ENCODE measurements at places on chromosomes 1 and 21. TPM values are rescaled to one million over a fixed set of nuclear protein-coding genes. Genes with fewer than 3 reads are reported as not detected.

DNA sequence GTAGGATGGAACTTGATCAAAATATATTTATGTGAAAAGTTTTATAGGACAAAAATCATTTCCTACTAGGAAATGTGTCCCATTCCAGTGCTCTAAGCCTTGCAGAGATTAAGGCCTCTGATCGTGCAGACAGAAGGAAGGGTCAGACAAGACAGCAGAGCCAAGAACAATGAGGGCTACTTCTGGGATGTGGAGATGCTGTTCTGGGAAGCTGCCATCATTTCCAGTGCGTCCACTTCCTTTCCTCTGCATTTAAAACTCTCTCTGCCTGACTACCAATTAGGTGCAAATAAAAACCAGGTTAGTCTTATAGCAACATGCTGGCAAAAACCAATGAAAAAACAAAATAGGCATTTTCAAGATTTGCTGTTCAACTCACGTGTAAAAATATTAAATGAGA is 36.1 kb downstream of the BEND5 start:
- no peak for DNase-seq

DNA sequence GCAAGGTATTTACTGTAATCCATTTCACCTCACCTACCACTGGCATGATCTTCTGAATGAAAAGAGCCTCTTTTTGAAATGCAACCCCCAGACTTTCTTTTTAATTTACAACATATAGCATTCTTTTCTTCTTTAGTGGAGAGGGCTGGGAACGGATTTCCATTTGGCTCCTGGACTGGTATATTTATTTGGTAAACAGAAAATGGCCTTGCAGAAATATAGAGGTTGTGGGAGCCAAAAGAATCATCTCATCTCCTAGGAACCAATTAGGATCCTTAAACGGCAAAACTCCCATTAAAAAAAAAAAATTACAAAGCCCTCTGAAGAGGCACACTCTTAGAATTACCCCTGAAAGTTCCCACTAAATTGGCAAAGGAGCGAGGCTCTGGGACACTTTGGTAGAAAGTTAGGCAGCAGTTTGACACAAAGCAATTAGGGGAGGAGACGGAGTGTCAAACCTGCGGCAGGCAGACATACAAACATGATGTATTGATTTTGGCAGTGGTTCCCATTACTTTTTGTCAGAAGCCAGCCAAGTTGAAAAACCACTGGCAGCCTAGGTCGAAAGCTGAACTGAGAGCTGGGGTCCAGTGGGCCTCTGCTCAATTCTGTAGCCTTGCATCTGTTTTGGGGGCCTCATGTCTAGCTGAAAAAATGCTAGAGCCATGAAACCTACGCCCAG is 135.1 kb upstream of the MAGI3 start:
- DNase-seq: no peak

GRCh38 chr1:64186898-64187280 is 16.5 kb upstream of the UBE2U start:
- no peak for DNase-seq

Gene AGT
- total RNA-seq: 71.0 TPM

GRCh38 chr1:28644494-28644893 is 1.6 kb upstream of the TAF12 start:
- no peak for DNase-seq

- no peak for DNase-seq
Measured at GRCh38 chr1:173017792-173018191, 32.9 kb downstream of the TNFSF18 start.

DNA sequence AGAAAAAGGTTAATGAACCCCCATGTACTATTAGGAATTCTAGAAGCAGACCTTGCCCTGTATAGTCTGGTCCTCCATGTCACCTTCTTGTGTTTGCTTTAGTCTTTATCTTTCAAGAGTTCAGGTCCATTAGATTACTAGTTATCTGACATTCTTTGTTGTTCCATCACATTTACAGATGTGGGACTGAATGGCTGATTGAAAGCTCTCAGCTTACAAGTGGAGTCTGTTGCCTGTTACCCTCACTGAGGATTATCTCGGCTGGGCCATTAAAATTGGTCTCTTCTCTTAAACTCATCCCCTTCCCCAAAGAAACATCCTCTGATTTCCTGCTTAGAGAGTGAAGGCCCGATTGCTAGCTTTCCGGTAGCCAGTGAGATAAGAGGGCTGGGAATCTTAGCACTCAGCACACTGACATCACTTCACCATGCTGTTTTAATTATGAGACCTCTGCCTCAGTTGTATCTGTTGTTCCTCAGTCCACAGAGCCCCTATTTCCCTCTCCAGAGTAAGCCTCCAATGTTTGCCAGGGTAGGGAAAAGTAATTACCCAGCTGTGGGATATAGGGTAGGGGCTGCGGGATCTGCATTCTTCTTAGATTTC is 76.8 kb downstream of the LPGAT1 start:
- DNase-seq: no peak

Gene ACTN2
- 3,389 TPM for total RNA-seq

DNA sequence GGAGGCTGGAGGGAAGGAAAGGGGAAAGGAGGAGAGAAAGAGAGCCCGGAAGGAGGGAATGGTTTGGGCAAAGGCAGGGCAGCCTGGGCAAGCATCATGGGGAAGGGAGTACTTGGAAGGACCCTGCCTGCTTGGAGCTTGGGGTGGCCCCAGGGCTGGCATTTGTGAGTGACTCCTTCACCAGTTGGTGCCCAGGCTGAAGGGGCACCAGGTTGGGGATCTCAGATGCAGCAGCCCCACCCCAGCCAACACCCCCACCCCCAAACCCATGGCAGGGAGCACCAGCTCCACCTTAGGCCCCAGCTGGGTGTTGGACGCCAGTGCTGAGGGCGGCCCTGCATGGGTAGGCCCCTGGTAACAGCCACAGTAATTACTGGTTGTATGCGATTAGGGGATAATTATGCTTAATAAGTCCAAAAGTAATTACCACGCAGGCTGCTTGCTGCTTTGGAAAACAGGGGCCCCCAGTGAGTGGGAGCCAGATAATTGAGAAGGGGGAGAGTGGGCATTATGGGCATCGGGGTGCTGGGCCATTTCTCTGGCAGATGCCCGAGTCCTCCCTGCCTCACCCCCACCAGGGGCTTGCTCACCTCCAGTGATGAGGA is 78.3 kb downstream of the VWA5B1 start:
- no peak for DNase-seq

- no peak for DNase-seq
Measured at GRCh38 chr1:87284456-87285240, 44.0 kb upstream of the LMO4 start.

DNA sequence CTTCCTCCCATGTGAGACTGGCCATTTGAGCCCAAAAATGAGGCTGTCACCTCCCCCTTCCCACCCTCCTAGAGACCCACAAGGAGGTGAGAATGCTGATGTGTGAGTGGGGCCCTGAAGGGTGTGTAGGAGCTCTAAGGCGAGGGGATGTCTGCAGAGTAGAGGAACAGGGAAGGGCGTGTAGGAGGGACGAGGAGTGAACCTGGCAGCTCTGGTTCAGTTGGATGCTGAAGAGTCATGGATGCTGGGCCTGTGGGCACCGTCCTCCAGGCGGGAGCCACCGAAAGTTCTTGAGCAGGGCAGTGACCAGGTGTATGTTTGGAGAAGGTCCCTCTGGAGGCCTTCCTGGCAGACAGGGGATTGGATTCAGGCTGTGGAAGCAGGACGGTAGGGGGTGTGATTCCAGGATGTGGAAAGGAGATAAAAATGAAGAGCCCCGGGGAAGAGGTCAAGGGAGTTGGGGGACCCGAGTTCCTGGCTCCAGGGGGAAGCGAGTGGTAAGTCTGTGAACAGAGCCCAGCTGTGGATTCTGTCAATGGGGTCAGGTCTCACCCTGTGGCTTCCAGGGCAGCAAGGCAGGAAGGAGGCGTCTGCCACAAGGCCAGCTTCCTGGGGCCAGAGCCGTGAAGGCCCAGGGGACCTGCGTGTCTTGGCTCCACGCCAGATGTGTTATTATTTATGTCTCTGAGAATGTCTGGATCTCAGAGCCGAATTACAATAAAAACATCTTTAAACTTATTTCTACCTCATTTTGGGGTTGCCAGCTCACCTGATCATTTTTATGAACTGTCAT is 7.9 kb downstream of the SAMD11 start:
- no peak for DNase-seq

- DNase-seq: no peak
Measured at GRCh38 chr1:186311375-186312051, 63.5 kb downstream of the TPR start.

DNA sequence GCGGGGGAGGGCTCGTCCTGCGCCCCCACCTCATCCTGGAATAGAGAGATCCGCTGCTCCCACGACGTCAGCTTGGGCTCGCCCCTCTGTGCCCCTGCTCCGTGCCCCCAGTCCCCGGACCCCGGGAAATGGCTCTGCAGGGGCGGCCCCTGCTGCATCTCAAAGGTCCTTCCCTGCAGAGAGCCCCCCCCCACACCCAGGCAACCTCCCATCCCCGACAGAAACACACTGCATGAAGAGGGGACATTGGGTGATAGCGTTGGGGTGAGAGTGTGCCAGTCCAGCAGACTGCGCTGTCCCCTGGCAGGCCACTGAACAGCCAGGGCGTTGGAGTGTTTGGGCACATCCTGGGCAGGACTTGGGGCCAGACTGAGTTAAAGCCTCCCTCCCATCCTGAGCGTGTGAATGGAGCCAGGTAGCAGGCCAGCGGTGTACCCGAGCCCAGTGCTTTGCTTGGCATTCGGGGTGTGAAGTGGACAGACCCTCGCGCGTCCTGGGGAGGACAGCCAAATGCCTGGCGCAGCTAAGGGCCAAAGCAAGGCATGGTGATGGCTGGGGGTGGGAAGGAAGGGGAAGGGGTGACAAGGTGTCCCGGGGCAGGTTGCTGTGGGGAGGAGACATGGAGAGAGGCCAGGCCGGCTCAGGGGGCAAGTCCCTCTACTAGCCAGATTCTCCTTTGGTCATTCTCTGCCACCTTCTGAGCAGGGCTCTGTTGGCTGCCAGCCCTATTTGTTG is 633 bp upstream of the ETNK2 start:
- no peak for DNase-seq

DNA sequence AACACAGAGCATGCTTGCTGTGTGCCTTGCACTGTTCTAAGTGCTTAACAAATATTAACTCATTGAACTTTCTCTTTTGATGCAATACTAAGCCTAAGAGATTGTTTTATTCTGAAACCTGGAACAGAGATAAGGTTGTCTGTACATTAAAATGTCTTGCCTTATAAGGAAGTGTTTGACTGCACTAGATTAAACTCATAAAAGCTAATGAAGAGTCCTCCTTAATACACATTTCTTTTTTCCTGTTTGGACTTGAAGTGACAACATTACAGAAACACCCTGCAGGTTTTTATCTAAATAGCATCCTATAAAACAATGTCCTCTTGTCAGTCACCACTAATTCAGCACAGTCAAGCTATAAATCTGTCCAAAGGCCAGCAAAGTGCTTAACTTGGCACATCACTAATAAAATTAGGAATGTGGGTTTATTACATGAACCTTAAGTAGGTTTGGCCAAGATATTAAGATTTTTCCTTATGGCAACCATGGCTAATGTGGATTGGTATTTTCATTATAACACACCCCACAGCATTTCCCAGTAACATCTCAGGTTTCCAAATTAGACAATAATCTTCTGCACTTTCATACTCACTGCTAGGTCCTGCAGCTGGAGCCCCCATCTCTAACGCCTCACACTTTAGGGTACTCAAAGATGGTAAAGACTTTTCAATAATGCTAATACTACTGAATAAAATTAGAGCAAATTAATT is 389.7 kb downstream of the LMO4 start:
- DNase-seq: no peak

Gene EPS8L3
- not detected for total RNA-seq

DNA sequence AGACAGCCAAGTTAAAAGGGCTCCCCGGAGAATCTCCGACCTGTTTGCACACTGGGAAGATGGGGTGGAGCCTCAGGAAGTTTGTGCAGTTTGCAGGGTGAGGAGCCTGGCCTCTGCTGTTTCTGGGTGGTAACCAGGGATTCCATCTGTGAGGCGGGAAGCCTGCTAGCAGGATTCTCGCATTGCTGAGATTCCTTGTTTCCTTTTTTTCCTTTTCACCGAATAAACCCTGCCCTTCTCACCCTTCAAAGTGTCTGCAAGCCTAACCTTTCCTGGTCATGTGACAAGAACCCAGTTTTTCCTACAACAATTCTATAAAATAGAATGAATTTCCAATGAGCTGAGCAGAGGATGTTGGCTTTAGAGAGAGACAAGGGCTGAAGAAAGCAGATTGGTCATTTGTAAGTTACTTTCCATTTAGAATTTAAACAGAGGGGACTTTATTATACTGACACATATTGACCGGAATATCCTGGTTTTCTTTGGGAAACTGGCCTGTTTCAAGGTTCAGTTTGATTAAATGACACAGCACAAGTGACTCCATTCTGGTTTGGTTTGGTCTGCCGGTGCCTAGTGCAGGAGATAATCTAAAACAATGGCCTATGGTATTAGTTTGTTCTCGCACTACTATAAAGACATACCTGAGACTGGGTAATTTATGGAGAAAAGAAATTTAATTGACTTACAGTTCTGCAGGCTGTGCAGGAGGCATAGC is 48.7 kb upstream of the DNAH14 start:
- DNase-seq: no peak

- no peak for DNase-seq
Measured at GRCh38 chr1:159468321-159468720, 28.8 kb downstream of the OR10J1 start.

- DNase-seq: no peak
Measured at GRCh38 chr1:51693419-51694155, 76.7 kb downstream of the OSBPL9 start.

Gene TMPRSS2
- total RNA-seq: not detected

Gene SHC1
- 70.5 TPM for total RNA-seq

DNA sequence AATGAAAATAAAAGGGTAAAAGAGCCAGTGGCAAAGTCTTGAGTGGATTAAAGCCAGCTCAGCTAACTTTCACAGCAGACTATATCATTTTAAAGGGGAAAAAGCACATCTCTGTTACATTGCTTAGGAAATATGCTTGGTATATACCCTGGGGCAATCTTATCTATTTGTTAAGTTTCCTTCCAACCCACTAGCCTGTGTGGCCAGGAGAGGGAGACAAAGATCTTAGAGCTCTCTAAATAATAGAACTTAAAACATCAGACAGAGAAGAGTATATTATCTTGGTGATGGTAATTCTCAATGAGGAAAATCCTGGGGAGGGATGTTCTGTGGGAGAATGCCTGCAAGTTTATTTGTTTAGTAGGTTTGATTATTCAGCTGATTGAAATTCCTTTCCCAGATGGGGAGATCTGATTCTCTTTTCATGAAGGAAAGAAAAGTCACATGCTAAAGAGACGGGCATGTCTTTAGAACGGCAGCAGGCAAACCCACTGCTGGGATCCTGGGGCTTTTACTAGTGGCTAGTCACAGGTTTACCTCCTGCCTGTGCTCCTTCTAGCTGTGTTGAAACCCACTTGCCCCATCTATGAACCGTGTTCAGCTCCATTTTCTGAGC is 3.6 kb downstream of the KCNE2 start:
- DNase-seq: no peak

GRCh38 chr1:64246294-64246917 is 43.0 kb downstream of the UBE2U start:
- DNase-seq: no peak

DNA sequence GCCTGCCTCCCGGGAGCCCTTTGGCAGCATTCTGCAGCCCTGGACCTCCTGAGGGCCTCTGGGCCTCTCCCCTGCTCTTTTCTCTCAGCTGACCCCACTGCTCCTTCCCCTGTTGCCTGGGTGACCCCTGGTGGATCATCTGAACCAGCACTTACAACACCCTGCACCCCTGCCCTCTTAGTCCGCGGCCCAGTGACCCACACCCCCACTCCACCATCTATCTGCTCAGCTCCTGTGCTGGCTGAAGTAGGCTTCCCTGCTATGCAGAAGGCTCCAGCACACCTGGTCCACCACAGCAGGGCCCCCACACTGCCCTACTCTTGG is 74.0 kb downstream of the DMRTA2 start:
- DNase-seq: no peak

Gene TLCD4
- 91.6 TPM for total RNA-seq

- no peak for DNase-seq
Measured at GRCh38 chr1:113976609-113977278, 2.5 kb upstream of the OLFML3 start.

Gene LY9
- total RNA-seq: 0.16 TPM

Gene AIDA
- total RNA-seq: 50.5 TPM

Measured in cardiac septum (tissue), 1 donor.